CD4-positive, alpha-beta T cell (primary cell): ENCODE measurements at places on chromosomes 6 and 20.

- no peak for DNase-seq
Measured at GRCh38 chr6:74447013-74447412, 751.0 kb downstream of the CD109 start.

DNA sequence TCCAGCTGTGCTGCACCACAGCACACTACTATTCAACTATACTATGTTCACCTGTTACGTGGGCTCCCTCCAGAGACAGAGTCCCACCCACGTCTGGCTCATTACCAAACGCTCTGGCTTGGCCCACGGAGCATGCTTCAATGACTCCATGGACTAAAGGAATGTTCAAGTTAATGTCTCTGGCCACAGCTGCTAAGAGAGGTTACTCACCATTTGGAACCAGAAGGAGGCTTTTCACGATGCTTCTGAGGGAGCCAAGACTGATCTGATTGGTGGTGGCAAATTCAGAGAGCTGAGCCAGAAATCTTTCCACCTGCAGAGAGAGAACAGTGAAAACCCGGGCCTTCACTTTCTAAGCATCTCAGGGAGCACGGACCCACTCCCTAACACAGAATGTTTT lies 15.6 kb downstream of the COMMD7 start:
- DNase-seq, result no peak

DNA sequence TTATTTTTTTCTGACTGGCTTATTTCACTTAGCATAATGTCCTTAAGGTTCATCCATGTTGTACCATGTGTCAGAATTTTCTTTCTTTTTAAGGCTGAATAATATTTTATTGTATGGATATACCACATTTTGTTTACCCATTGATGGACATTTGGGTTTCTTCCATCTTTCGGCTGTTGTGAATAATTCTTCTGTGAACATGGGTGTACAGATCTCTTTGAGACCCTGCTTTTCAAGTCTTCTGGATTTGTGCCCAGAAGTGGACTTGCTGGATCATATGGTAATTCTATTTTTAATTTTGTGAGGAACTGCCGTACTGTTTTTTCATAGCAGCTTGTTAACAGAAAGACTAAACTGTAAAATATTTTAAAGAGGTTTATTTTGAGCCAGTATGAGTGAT lies 94.6 kb upstream of the TMEM181 start:
- DNase-seq, result no peak

DNA sequence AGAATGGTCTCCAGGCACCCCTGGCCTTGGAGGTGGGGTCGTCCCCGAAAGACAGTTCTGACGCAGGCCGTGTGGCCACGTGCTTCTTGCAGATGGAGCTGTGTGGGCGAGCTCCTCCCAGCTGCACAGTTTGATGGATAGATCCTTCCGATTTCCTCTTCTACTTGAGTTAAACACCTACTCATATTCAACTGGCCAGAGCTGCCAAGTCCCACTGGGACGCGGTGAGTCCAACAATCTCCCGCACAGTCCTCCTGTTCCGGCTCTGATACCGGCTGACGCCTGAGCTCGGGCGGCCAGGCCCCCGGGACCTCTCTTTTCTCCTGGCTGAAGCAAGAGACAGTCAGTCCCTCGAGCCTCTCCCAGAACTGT lies 57.9 kb upstream of the DACT2 start:
- no peak for DNase-seq

GRCh38 chr6:78117966-78118365 lies 465.1 kb downstream of the MEI4 start:
- DNase-seq, result no peak

- DNase-seq, result no peak
Measured at GRCh38 chr6:81739230-81740195, 13.0 kb downstream of the TENT5A start.

GRCh38 chr6:33543116-33543515 lies 37.0 kb downstream of the BAK1 start:
- no peak for DNase-seq

- no peak for DNase-seq
Measured at GRCh38 chr6:13261464-13261994, 66.8 kb downstream of the TBC1D7 start.

GRCh38 chr6:12200015-12200564 lies 90.1 kb upstream of the EDN1 start:
- DNase-seq, result no peak

DNA sequence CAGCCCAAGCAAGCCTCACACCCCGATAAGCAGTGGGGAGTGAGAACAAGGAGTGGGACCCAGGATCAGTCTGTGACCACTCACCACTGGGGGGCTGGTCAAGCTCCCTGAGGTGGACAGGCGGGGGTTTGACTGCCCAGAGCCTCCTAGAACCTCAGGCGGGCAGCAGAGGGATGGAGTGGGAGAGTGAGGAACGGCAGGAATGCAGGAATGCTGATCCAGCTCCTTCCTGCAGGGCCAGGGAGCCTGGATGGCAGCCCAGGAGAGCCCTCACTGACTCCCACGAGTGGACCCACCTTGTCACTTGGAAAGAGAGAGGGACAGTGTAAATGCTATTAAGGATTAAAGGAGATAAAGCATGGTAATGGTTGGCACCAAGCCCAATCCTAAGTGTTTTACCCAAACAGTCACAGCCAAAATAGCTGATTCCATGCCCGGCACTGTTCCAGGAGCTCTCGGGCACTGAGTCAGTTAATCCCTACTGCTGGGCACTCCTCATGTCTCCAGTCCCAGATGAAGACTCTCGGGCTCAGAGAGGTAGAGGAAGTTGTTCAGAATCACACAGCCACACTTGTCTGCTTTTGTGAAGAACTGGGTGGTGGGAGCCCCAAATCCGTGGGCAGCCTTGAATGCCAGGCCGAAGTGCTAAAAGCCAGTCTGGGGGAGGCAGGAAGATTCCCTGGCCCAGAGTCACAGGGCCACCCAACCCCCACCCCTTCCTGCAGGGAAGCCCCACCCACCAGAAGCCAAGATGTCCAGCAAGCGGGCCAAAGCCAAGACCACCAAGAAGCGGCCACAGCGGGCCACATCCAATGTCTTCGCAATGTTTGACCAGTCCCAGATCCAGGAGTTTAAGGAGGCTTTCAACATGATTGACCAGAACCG lies 3.1 kb downstream of the MYL9 start:
- no peak for DNase-seq

DNA sequence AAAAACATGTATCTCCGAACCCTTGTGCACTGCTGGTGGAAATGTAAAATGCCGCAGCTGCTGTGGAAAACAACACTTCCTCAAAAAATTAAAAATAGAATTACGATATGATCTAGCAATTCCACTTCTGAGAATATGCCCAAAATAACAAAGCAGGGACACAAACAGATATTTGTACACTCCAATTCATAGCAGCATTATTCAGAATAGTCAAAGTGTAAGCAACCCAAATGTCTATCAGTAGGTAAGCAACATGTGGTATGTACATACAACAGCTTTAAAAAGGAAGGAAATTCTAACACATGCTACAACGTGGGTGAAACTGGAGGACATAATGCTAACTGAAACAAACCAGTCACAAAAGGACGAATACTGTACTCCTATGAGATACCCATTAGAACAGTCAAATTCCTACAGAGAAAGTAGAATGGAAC lies 5.7 kb upstream of the RAB5IF start:
- DNase-seq, result no peak

- no peak for DNase-seq
Measured at GRCh38 chr6:109083657-109084056, 11.0 kb downstream of the SESN1 start.

DNA sequence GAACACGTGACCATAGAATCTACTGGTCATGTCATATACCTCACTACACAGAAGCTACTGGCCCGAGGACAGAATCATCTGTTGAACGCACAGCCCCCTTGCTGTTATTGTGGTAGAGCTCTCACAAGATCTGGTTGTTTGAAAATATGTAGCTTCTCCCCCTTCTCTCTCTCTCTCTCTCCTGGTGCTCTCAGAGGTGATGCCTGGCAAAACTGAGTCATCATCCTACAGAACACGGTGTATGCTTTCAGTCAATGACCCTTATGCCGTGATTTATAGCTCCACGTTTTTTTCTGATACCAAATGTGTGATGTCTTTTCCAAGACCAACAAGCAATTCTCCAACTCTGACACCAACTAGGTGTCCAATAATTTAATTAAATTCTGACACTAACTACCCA lies 13.0 kb upstream of the RBM24 start:
- DNase-seq, result no peak

DNA sequence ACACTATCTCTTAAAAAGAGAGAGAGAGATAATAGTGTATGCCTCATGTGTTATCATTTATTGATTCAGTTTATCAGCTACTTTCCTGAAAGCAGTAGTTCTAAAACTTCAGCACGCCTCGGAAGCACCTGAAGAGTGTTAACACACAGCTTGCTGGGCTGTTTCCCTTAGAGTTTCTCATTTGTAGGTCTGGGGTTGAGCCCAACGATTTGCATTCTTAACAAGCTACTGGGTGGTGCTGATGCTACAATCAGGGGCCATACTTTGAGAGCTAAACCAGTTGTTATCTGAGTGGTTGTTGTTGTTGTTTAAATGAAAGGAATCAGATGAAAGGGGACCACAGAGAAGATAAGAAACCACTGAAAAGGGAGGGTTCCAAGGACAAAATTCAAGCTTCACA lies 32.6 kb downstream of the SIM1 start:
- no peak for DNase-seq

DNA sequence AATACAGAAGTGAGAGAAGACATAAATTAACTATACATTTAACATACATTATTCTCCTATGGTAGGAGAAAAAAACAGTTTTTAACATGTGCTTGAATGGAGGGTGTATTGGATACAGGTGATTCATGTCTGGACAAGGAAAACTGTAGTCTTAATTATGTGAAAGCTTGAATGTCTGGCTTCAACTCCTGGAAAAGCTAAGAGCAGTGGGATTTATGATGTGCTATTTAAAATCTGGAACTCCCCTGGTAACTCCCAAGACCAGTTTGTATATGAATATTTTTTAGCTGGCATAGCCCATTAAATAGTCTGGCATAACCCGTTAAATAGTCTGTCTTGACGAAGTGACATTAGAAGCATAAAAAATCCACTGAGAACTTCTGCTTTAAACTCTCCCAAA lies 410.0 kb upstream of the PTCHD4 start:
- no peak for DNase-seq

- no peak for DNase-seq
Measured at GRCh38 chr20:37419307-37419706, 73.4 kb downstream of the SRC start.

DNA sequence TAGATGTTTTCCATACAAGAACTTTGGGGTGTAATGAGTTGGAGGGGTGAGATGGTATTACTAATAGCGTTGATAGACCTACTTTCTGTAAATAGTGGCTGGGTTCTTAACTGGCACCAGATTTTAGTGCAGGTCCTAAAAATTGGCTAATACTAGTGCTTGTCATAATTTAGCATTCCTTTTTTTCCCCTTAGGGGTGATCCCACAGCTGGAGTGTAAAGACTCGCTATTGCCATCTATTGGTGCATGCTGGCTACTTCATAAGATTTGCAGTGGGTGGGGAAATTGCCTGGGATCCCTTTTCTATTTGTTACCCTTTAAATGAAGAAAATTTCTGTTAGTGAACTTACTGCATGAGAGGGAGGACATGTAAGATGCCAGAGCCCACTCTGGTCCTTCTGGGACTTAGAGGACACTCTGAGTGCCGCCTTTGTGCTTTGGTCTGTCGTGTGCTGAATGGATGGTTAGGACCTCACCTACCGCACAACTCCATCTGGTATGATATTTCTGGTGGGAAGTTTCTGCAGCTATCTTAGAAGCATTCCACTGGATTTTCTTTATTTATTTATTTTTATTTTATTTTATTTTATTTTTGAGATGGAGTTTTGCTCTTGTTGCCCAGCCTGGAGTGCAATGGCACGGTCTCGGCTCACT lies 195.5 kb downstream of the JARID2 start:
- DNase-seq, result peak; percentile 16

DNA sequence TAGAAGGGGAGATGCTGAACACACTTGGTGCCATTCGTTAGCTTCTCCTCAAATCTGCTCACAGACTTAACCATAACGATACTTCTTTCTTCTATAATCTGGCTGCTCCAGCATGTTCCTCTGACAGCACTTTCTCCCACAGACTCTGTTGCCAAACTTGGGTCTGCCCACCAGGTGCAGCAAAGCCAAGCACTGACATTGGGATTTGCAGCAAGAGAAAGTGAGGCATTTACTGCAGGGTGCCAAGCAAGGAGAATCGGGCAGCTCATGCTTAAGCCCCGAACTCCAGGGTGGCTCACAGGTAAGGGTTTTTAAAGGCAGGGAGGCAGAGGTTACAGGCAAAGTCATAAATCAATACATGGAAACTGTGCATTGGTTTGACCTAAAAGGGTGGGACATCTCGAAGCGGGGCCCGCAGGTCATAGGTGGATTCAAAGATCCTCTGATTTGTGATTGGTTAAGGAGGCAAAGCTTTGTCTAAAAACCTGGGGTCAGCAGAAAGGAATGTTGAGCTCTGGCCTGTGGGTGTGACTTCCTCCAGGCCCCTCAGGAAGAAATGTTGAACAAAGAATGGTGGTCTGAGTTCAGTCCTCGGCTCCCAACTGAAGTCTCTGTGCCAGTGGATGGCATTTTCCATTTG lies 25.1 kb upstream of the PNPLA1 start:
- no peak for DNase-seq

GRCh38 chr6:142947714-142948480 lies 2.9 kb upstream of the HIVEP2 start:
- DNase-seq, result peak; percentile 76

- no peak for DNase-seq
Measured at GRCh38 chr6:115896538-115897129, 164.1 kb downstream of the FRK start.

DNA sequence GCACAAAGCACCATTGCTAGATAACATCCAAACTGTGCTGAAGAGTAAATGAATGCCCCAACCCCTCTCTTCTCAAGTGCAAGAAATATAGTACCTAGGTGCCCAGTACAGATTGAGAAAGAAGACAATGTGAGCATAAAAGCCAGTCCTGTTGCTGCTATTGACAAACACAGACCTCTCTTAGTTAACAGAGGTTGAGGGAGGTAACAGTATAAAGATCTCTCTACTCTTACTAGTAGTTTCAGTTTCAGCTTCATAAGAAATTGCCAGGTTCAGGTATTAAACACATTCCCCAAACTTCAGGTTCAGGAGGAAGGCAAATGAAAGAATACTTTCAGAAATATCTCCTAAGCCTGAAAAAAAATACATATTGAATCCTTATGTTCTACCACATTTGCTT lies 31.4 kb downstream of the TBC1D32 start:
- no peak for DNase-seq

DNA sequence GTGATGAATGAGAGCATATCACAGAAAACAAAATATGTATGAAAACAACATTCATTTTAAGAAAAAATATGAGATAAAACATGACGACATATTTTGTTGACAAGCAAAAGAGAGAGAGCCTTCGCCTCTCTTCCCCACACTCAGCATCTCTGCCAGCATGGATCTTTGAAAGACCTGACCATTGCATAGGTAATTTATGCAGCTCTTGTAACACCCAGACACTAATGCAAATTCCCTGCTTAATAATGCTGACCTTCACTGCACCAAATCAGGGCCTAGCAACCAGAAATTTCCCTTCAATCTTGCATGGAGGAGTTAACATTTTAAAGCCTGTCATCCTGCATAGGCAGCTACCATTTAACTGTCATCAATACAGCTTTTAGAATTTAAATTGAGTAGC lies 50.0 kb upstream of the CNR1 start:
- no peak for DNase-seq

- DNase-seq, result no peak
Measured at GRCh38 chr6:3663081-3663480, 88.4 kb downstream of the PXDC1 start.

GRCh38 chr6:25239498-25239897 lies 39.7 kb upstream of the CARMIL1 start:
- no peak for DNase-seq
